Substantia nigra (tissue), 51 donors: ENCODE measurements at places on chromosomes 11 and 22.
A peak's percentile ranks its signal among the peaks of the same experiment; 100 is the strongest.

DNA sequence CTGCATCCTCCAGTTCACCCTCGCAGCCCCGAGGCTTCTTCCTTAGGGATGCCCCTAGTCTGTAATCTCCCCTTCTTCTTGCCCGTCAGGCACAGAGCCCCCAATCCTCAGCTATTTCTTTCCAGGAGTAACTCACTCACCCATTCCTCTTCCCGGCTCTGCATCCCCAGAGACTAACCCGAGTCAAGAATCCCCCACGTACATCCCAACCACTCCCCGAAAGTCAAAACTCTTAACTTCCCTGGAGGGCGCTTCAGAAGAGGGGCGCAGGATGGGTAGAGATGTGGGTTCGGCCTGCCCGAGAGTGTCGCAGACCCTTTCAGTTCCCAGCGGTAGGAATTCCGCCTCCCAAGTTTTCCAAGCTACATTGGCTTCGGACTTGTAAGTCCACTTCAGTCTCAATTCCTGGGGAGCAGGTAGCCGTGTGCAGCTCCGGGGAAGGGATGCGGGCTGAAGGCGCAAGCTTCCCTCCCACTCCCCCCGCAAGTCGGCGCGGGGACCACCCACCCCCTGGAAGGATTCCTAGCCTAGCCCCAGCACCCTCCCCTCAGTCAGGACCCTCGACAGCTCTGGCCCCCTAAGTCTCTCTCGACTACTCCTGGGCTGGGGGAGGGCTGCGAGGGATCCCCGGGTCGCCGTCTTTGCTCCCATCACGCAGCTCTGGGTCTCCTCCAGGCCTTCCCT, 871 bp downstream of the BDNF start:
- DNase-seq: no peak

DNA sequence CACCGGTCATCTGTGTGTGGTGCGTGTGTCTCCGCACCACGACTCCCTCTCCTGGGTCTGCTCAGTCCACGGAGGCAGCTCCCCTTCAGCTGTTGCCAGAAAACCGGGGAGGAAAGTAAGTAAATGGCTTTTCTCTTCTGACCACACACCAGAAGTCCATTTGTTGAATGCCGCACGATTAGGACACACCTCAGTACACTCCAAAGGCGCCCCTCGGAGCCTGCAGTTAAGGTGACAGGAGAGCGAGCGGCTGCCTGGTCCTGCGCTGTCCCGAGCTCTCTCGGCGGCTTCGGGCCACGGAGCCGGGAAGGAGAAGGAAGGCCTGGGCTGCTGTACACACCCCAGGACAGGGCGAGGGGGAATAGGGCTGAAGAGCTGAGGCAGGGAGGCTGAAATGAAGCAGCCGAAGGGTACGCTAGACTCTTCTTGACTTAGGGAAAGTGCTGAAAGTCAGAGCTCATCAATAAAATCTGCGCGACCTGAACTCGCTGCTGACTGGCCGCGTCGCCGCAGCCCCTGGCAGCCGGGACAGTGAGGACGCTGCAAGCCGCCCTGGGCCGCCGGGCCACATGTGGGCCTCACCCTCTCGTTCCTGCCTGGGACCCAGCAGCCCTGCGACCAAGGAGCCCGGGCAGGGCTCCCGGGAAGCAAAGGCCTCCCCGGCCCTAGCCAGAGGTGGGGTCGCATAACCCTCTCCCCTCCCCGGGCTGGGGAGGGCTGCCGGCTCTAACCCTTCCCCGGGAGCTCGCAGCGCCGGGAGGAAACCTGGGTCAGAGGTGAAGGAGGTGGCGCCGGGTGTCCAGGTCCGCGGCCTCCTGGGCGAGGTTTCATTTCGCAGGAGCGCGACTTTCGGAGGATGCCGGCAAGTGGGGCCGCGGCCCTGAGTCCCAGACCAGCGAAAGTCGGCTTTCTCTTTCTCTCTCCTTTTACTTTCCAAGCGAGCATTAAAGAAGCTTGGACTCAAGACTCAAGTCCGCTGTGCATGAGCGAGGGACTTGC, 1.6 kb upstream of the PAX6 start:
- DNase-seq: no peak

GRCh38 chr11:30326906-30327305, 4.0 kb downstream of the ARL14EP start:
- no peak for DNase-seq

GRCh38 chr22:48800886-48801607, 1026.6 kb downstream of the BRD1 start:
- no peak for DNase-seq

- DNase-seq: no peak
Observed at GRCh38 chr11:67285541-67286498, 3.3 kb upstream of the ANKRD13D start.

GRCh38 chr11:94641167-94641761, 74.1 kb downstream of the PIWIL4 start:
- no peak for DNase-seq

GRCh38 chr22:30816413-30816812, 121.7 kb downstream of the OSBP2 start:
- no peak for DNase-seq

DNA sequence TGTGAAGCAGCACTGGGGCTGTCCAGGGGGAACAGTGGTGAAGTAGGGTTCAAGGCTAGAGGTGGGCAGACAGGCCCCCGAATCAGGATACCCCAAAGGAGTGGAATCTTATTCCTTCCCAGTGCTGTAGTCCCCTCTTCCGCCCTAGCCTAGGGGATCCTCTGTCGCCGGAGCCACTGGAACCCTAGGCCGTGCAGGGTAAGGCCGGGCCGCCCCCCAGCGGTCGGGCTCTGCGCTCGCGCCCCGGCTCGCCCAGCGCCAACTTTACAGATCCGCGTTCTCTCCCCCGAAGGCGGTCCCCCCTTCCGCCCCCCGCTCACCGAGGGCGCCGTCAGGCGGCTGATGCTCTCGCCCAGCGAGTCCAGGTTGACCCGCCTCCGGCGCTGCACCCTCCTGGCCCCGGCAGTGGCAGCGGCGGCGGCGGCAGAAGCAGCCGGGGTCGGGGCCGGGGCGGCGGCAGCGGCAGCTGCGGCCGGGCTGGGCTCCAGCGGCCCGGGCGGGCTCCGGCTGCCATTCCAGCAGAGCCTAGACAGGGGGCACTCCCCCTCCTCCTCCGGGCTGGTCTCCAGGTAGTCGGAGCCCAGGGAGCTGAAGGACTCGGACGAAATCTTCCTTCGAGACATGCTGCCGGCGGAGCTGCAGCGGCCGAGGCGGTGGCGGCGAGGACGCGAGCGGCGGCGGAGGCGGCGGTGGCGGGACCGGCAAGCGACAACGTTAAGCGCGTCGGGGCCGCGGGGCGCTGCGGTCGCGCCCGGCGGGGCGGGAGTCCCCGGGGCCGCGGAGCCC, 650 bp downstream of the GUCY1A2 start:
- DNase-seq: peak; percentile 35

DNA sequence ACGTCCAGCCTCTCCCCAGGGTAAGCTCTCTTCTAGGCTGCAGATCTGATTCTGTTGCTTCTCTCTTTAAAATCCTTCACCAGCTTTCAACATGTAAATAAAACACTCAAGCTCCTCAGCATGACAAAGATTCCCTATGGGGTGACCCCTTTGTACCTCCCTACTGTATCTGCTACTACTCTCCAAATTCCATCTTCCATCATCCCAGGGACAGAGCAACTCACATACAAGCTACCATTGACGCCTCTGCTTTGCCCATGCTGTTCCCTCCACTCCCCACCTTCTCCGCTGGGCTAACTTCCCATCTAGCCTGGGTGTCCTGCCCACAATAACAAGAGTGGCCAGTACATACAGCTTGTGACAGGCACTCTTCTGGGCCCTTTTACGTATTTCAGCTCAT, 207.5 kb upstream of the ZBED5 start:
- DNase-seq: no peak

DNA sequence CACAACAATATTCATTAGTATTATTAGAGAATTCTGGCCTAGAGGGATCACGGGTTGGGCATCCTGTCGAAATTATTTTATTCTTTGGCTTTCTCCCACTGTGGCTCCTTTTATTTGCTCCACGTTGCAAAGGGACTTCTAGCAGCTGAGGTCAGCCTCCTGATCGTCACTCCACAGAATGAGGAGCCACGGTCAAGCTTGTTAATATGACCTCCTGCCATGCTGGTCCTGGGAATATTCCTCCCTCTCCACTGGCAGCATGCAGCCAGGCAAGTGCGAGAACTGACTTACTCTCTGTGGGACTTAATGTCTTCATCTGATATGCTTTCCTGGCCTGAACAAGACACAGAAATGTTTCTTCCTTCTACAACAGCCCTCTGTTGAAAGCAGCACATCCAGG, 20.9 kb downstream of the POU2AF3 start:
- no peak for DNase-seq

GRCh38 chr11:114340311-114341131, 44.3 kb downstream of the NNMT start:
- no peak for DNase-seq

DNA sequence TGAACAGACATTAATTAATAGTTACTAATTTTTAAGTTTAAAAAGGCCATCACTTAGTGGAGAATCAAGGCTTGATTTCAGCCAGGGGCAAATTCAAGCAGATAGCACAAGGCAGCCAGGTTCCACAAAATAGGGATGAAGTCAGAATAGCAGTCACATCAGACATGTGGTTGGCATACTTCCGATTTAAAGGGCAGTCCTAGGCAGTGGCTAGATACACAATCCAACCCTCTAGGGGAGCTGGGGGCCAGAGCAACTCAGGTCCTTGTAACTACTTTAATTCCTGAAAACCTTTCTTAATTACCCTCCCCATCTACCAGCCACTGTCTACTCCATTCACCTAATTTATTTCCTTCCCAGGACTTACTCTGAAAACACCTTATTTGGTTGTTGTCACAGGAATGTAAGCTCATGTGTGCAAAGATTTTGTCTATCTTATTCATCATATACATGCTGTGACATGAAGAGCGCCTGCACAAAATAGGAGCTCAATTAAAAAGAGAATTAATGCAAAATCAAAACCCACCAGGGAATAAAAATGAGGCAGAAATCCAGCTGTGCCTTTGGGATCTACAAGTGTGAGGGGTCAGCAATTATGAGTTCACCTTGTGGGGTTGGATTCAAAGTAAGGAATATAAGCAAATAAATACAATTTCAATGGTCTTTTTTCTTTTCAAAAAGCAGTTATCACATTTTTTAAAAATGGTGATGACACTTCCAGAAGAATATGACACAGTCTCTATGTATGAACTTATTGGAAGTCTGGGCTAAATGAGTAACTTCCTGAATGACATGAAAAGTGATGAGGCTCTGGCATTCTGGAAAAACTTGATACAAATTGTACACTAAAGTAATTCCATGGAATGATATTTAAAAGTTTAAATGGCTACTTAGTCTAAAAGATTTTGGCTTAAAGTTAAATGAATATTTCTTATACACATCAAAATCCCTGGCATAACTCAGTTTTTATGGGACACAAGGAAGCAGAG, 53.8 kb downstream of the COPB1 start:
- DNase-seq: no peak

DNA sequence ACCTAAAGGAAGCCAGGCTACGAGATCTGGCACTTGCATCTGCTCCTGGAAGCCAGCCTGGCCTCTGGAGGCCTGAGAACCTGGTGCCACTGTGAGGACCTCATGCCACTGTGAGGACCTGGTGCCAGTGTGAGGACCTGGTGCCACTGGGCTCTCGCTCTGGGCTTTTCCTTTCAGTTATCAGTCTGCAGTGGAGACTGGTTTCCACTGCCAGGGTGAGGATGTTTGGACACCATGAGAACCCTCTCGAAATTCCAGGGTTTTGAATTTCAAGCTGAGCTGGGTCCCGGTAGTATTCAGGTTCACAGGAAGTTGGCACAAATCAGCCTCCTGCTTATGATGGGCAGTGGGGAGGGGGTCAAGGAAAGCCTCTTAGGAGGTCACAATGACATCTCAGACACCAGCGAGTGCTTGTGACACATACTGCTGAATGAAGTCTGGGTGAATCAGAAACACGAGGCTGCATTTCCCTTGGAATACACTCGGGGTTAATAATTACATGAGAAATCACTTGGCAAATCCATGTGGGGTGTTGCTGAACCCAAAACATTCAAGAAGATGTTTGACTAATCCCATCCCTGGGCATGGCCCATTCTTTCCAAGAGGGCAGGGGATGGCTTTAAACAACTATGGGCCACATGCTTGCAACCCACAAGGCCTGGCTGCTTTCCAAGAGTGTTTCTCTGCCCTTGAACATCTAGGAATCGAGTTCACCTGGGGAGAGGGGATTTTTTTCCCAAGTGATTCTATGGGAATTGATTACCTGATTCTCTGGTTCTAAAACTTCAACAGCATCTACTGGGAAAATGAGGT, 60.2 kb downstream of the LINC01488 start:
- DNase-seq: no peak

DNA sequence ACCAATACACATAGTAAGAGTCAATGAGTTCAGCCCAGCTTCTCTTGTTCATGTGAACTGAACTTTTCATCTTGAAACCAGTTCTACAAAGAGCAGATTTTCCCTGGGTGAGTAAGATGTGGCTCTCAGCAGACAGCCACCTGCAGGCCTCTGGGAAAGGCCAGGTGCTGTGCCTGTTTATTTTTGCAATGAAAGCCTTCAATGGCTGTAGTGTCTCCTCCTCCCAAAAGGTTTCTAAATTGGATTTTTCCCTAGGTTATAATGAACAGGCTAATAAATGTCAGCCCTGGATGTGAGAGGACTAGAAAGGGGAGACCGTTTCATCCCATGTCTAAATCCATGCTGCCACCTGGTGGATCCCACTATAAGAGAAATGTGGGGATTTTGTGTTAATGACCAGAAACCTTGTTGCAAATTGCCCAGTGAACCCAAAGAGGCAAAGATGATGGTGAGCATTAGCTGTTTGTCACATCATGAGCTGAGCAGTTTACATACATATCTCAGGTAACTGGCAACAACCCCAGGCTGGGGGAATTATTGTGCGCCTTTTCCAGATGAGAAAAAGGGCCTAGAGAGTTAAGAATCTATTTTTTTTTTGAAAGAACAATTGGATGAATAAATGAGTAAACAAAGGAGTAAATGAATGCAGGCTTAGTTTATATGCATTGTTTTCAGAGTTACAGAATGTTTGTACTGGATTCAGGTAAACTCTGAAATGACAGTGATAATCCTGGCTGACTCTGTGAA, 12.7 kb downstream of the C11orf91 start:
- peak; percentile 34 for DNase-seq

- no peak for DNase-seq
Observed at GRCh38 chr11:112016765-112017376, 8.3 kb upstream of the DLAT start.

- DNase-seq: no peak
Observed at GRCh38 chr11:16817351-16817750, 78.9 kb downstream of the C11orf58 start.

DNA sequence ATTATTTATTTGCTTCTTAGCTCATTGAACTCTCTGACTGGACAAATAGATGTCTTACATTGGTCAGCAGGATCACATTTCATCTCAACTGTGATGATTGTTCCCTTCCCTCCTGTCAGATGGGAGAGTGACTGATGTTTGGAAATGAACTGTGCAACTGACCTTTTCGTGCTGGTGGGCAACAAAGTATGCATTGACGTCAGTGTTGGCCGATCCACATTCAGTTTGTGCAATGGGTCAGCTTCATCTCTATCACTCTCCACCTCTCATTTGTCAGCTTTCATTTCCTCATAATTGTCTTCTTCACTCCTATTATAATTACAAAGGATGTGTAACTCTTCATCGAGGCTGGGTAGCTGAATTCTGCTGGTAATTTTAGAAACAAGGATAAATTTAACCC, 71.3 kb downstream of the PPP2R1B start:
- no peak for DNase-seq
